Neural crest cell (in vitro differentiated cells): ENCODE measurements at places on chromosomes 2 and 18. TPM values are rescaled to one million over a fixed set of nuclear protein-coding genes. Genes with fewer than 3 reads are reported as not detected.

Gene OR6B2
- total RNA-seq: not detected in 2 replicates

GRCh38 chr18:371609-371982, 103.7 kb upstream of the THOC1 start:
- no peak for DNase-seq

GRCh38 chr18:49072524-49072934, 121.8 kb upstream of the SMAD7 start:
- no peak for DNase-seq

DNA sequence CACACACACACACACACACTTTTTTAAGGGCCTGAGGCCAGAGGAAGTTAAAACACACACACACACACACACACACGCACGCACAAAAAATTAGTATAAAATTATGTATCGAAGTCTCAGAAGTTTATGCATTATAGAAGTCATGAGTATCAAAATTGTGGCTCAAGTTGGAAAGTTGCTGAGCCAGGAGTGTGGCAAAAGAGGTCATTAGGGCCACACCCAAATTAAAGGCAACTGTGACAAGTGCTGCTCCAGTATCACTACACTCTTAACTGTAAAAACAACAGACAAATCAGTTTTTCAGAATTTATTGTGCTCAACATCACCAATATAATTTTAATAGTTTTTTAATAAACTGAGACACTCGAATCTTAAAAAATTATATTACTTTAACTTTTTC, 36.9 kb downstream of the YWHAQ start:
- DNase-seq: no peak

- no peak for DNase-seq
These were observed 36.1 kb downstream of the NHEJ1 start for GRCh38 chr2:219124381-219125110.

GRCh38 chr18:63784787-63785452, 9.7 kb downstream of the SERPINB7 start:
- DNase-seq: no peak

- DNase-seq: no peak
These were observed 227.9 kb downstream of the PRKCE start for GRCh38 chr2:45879406-45879805.

- DNase-seq: no peak
These were observed 699.3 kb downstream of the NR4A2 start for GRCh38 chr2:155633060-155633839.

DNA sequence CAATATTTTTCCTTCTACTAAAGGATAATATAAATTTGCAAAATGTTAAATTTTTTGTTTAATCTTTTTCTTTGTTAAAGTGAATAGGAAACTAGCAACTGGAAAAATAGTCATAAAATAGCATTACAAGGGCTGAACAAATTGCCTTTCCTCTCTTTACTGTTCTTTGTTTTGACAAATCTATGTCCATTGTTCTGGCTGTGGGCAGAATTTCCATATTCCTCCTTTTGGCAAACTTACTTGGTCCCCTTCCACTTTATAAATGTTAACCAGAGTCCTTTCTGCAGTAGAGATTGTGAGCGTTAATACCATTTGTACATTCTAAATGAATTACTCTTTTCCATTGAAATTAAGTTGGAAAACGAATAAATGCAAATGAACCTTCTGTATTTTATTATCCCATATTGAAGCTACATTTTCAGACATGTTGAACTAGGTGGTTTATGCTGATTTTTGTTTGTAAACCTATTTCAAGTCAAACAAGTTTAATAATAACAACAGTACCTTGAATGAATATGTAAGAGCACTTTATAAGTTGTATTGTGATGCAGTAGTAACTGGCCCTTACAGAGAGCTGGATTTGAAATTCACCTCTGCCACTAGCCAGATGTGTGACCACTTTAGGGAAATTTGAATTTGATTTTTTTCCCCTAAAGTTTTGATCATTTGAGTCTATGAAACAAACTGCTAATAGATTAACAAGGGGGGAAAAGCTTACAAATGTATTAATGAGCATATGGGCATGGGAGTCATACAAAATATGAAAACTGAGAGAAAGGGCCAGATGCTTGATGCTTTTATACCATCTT, 3.3 kb downstream of the RNF125 start:
- DNase-seq: no peak

GRCh38 chr2:26347286-26347865, 787 bp upstream of the ADGRF3 start:
- no peak for DNase-seq
